ENCODE measurements at places on chromosomes 12 and 14.

- no peak for DNase-seq
Observed at GRCh38 chr12:99911967-99912366, 72.8 kb downstream of the ANKS1B start.

- DNase-seq: peak; percentile 90
Observed at GRCh38 chr14:92603309-92604242, 90.0 kb downstream of the RIN3 start.

- no peak for DNase-seq
Observed at GRCh38 chr12:6955108-6956020, 4.2 kb downstream of the PTPN6 start.

GRCh38 chr14:23146351-23146910 is 27.4 kb upstream of the CEBPE start:
- no peak for DNase-seq

DNA sequence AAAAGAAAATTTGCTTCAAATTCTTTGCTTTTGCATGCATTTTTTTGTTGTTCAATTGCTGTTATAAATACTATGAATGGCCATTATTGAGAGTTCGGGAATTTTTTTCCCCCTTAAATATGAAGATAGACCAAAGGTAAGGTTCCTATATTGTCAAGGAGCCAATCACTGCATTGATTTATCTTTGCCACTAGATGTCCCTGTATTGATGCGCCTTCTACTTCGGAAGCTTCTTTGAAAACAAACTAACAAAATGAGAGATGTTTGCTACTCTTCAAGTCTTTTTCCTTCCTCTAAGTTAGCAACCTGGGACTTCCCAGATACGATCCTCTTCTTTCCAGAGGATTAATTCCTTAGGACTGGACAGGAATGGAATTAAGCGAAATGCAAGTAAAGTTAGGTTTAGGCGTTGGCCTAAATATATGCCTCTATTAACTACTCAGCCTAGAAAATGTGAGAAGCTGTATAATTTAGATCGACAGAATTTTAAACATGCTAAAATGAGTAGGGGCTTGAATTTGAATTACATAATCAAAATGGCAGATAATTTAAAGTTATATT is 318.1 kb downstream of the AEBP2 start:
- no peak for DNase-seq

DNA sequence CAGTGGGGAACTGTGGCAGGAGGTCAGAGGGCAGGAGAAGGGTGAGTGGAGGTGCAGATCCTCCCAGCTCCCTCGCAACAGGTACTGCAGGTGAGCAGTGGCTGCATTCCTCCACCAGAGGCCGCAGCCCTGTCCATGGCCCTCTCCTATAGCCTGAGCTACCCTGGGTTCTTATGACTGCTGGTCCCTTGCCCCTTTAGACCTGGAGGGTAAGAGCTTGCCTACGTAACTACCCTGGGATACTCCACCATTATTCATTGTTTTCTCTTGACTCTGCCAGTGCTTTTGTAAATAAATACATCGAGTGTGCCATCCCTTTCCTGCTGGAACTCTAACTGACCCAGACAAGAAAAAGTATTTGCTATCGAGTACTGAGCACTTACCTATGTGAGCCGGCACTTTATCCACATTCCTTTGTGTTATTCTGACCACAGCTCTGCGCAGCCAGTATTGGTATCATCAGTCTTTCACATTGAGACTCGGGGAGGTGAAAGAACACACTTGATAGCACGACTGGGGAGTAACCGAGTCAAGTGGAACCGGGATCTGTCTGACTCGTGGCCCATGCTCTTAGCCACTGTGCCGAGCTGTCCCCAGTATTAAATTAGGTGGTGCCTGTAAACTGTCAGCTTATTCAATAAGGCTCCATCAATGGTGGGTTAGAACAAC is 38.5 kb downstream of the LTBP2 start:
- DNase-seq: no peak

DNA sequence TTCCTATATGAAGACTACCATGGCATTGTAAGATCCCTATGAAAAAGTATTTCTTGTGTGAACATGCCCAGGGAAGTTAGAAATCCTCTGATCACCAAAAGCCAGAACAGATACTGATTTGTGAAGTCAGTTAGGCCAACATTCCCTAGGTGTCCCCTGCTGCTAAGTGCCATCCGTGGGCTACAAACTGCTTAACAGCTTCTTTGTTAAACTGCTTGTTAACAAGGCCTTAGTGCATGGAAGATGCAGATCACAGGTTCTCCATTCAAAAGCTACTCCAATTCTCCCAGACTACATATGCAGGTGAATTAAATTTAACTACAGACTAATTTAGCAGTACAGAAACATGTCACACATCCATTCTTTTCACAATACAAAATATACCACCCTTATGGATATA is 108.2 kb downstream of the PRICKLE1 start:
- DNase-seq: no peak

- DNase-seq: no peak
Observed at GRCh38 chr14:56808383-56809269, 1.7 kb downstream of the OTX2 start.

DNA sequence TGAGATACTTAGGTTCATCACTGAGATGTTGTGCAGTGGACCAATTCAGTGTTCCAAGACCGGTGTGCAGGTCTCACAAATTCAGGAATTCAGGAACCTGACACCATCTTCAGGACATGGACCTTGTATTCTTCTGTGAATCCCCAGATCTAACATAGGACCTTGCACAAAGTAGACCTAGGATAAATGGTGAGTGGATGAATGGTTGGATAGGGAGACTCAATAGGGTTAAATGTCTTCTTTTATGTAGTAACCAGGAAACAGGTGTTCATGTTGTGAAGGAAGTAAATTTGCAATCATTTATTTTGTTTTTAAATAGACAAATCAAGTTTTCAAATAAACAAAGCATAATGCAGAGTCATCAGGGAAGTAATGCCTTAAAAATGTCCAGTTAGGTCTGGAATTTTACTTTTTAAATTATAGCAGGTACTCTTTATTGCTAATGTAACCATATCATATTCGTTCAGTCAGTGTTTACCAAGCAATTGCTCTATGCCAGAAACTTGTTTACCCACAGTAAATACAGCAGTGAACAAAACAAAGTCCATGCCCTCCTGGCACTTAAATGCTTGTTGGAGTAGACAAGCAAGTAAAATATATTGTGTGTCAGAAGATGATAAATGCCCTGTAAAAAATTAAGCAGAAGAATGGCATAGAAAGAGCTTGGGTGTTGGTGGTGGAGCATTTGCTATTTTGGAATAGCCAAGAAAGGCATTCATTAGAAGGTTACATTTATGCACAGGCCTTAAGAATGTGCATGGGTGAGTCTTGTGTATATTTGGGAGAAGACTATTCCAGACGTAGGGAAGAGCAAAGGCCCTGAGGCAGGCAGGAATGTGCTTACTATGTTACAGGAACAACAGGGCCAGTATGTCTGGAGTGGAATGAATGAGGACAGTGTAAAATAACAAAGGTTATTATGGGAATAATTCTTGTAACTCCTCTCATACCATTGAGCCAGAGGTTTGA is 26.3 kb downstream of the RXYLT1 start:
- no peak for DNase-seq

DNA sequence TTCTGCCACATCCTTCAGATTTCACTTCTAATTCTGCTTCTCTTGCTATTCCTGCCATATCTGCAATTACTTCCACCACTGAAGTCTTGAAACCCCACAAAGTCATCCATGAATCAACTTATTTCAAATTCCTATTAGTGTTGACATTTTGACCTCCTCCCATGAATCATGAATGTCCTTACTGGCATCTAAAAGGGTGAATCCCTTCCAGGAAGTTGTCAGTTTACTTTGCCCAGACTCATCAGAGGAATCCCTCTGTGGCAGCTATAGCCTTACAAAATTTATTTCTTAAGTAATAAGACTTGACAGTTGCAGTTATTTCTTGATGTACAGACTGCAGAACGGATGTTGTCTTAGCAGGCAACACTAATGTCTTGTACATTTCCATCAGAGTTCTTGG is 162.9 kb downstream of the PCNX1 start:
- no peak for DNase-seq

GRCh38 chr12:109783965-109784244 is 49.3 kb downstream of the TRPV4 start:
- DNase-seq: no peak

- no peak for DNase-seq
Observed at GRCh38 chr12:3206536-3207072, 129.4 kb downstream of the TSPAN9 start.

GRCh38 chr12:64903479-64904152 is 79.2 kb downstream of the TBC1D30 start:
- no peak for DNase-seq

DNA sequence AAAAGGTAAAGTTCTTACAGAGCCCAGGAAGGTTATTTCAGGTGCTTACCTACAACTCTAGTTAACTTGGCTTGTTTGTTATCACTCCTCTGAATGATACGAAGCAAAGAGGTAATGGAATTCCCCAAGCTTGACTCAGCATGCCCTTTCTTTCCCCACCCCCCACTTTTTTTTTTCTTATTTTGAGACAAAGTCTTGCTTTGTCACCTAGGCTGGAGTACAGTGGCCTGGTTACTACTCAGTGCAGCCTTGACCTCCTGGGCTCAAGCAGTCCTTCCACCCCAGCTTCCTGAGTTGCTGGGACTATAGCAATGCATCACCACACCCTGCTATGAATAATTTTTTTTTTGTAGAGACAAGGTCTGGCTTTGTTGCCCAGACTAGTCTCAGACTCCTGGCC is 17.1 kb upstream of the YBX3 start:
- DNase-seq: no peak

DNA sequence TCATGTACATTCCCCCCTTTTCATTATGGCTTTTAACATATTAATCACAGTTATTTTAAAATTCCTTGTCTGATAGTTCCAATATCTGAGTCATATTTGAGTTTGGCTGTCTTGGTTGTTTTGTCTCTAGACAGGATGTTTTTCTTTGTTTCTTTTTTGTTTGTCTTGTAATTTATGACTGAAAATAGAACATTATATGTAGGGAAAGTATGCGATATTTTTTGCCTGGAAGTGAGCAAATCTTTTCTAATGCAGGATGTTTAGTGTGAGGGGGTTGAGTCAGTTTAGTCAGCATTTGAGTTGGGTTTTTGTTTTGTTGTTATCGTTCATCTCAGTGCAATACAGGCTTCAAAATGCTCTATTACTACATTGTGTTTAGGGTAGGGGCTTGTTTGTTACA is 239.7 kb downstream of the SNAPC1 start:
- DNase-seq: no peak

- DNase-seq: no peak
Observed at GRCh38 chr12:104769144-104769561, 188.9 kb downstream of the SLC41A2 start.

DNA sequence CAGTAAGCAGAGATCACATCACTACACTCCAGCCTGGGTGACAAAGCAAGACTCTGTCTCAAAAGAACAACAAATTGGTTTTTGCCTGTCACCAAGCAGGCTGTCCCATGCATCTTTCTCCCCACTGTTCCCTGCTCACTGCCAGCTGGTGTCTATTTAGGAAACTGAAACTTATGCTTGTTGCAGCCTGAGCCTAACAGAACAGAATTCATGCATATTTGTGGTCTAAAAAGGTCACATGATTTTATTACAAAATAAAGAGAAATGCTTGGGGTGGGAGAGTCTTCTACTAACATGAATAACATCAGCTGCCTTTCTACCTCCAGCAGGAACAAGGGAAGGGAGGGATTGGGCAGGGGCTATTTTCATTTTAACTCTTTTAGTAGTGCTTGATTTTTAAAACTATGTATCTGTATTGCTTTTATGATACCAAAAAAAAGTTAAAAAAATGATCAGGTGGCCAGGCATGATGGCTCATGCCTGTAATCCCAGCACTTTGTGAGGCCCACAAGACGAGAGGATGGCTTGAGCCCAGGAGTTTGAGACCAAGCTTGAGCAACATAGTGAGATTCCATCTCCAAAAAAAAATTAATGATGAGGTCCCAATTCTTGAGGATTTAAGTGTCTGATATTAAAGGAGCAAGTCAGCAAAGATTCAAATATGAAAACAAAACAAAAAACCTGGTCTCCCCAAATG is 923 bp downstream of the STAT2 start:
- no peak for DNase-seq

- no peak for DNase-seq
Observed at GRCh38 chr12:112176321-112177010, 51.1 kb downstream of the TRAFD1 start.

DNA sequence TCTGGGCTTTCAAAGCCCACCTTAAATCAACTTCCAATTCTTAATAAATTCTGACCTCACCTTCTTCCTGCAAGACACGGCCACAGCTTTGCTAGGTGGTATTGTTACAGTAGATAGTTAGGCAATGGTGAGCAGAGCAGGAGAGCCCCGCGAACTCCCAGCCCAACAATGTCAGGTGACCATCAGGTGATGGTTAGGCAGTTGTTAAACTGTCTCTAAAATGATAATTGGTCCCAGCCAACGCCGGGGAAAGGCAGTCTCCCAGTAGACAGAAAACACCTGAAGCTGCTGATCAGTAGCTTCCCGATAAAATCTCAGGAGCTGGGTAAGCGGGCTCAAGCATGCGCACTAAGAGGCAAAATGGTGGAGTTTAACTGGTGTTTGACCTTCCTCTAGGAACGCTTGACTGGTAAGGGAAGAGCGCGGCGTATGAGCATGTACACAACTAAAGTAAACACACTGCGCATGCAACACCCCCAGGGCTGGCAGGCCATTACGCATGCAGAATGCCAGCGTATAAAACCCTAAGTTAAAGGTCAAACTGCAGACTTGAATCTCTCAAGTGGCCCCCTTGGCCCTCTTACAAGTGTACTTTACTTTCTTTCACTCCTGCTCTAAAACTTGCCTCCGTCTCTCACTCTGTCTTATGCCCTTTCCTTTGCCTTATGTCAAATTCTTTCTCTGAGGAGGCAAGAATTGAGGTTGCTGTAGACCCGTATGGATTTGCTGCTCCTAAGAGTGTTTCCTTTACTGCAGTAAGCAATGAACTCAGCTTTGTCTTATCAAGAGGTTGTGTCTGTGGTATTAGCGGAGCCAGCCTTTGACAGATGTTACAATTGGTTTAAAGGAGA is 113.5 kb downstream of the C12orf75 start:
- no peak for DNase-seq

- DNase-seq: no peak
Observed at GRCh38 chr12:8817856-8818255, 4.6 kb upstream of the A2ML1 start.

GRCh38 chr12:31951008-31951407 is 8.2 kb upstream of the RESF1 start:
- DNase-seq: no peak

Measured in ascending aorta (tissue), 2 donors.